Left forelimb (tissue), 1 donor: ENCODE measurements at places on chromosomes 5 and 9.

- no peak for DNase-seq
These were observed 37.9 kb upstream of the RAB3C start for GRCh38 chr5:58544926-58545325.

DNA sequence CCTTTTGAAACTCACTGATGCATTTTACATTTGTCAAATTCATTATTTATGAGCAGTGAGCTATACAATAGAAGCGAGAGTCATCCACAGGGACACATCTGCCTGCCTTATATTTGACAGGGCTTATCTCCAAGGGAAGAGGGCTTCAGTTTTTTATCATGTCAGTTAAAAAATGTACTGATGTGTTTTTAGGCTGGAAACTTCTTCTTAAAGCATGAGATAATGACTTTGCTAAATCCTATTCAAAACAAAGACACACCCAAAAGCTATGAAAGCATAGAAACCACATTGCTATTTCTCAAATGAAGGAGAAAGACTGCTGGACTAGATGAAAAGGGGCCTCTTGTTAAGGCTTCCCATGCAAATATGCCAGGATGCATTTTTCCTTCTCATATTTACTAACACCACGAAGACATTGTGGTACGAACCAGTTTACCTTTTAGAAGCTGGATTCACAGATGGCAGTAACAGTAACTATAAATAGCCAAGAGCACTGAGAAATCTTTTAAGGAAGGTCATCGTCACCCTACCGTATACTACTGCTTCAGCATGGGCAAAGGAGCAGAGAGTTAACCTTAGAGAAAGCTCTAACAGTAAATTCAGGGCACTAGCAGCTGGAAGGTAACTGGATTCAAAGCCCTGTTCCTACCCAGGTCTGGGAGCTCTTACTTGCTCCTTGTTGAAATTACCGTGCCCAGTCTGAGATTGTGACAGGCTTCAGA is 86.3 kb upstream of the IFNK start:
- DNase-seq = no peak

DNA sequence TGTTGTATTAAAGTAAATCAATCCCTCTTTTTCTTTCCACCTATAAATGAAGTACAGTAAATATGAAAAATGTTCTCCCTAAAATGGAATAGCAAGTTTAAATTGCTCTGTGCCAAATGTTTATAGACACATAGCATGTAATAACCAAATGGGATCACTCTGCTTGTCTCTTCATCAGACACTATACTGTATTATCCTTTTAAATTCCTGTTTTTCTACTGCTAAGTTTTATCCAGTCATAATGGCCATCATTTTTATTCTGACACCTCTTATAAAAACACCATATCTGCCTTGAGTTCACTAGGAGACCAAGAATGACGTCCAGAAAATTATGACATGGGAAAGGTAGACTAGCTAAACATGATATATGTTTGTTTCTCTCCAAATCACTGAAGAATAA is 252.8 kb downstream of the CAAP1 start:
- DNase-seq = no peak

GRCh38 chr5:129400395-129400983 is 59.6 kb upstream of the ADAMTS19 start:
- no peak for DNase-seq

- DNase-seq = no peak
These were observed 201.3 kb downstream of the ALDH1A1 start for GRCh38 chr9:72751541-72751940.

GRCh38 chr5:174827558-174827957 is 103.2 kb downstream of the MSX2 start:
- DNase-seq = no peak

DNA sequence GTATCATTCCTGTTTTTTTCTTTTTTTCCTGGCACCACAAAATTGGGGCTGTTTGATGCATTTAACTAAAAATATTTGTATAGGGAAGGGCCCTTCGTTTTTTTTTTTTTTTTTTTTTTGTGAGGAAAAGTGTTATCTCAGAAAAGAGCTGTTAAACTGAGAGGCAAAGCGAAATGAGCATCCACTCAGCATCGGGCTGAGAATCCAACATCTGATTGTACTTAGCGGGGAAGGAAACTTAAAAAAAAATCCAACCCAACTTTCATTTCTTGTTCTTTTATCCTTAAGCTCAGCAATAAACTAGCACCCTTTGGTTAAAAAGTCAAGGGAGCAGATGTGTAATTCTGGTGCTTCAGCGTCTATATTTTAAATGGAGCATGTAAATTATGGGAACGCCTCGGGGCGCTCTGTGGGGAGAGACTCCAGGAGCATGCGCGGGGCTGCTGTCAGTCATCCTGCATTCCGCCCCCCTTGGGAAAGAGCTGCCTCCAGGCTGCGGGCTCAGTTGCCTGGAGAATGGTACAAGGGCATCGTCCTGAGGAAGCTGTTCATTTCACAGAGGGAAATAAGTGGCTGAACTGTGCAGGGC is 33.3 kb downstream of the DMRT2 start:
- peak; percentile 74 for DNase-seq

DNA sequence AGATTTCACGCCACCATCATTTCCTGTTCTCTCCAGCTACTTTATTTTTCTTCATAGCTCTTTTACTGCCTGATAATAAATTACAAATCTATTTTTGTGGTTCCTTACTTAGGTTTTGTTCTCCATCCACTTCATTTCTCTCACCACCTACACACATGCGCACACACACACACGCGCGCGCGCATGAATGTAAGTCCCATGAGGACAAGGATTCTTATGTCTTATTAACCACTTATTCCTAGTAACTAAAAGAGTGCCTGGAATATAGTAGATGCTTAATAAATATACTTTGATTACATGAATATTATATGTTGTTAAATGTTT is 116.5 kb downstream of the TRPM6 start:
- DNase-seq = no peak

DNA sequence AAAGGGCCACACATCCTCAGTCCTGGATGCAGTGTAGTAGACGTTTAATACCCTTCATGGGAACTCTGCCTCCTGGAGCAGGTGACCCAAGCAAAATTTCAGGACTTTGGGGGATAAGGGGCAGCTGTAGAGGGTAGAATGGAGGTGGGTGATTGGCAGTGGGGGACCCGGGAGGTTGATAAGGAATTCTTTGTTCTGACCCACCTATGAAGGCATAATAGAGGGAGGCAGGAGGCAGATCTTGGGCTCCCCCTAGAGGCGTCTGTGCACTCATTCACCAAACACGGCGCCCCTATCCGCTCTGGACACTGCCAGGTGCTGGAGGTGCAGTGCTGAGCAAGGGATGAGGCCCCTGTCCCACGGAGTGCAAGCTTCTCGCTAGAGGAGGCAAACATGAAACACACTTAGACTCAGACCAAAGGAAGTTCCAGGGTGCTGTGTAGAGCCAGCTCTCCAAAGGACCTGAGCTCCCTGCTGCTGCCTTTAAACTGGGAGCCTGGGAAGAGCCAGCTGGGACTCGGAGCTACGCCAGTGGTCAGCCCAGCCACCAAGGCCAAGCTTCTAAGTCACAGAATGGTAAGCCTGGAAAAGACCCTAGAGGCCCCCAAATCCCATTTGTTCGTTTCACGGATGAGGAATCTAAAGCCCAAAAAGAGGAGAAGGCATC is 7.7 kb downstream of the IL17B start:
- no peak for DNase-seq

DNA sequence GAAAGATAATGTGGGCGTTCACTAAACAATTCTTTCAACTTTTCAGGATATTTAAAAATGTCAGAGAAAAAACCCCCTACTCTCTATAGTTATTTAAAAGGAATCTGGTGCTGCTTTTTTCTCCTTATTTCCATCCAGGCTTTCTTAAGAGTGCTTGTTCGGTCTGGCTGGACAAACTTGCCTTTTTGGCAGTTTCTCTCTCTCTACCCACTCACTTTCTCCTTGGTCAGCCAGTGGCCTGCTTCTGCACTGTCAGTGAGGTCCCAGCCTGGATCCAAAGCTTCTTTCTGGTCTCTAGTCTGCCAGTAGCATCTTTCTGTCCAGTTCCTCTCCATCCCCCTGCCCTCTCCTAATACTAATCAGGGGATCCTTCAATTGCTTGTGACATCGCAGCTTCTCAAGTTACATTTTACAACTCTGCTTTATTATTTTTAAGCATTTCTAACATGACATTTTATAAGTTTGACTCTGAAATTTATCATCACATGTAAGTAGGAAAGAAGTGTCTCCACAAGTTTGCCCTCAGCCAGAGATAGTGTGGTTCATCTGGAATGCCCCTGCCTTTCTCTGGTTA is 50.4 kb downstream of the PIK3R1 start:
- DNase-seq = no peak

DNA sequence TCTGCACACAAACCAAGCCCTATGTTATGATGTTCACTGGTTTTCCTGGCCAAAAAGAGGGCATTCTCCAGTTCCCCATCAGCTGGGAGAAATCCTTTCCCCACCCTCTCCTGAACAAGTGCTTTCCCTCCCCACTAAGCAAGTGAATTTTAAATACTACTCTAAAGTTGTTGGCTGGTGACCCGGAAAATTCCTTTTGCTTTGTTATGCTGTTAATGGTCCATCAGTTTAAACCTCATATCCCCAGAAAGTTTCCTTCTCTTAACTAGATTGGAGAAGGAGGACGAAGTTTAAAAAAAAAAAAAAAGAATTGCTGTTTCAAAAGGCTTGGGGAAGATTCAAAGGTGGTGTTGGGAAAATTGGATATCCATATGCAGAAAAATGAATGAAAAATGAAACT is 21.9 kb upstream of the SPRY4 start:
- no peak for DNase-seq

DNA sequence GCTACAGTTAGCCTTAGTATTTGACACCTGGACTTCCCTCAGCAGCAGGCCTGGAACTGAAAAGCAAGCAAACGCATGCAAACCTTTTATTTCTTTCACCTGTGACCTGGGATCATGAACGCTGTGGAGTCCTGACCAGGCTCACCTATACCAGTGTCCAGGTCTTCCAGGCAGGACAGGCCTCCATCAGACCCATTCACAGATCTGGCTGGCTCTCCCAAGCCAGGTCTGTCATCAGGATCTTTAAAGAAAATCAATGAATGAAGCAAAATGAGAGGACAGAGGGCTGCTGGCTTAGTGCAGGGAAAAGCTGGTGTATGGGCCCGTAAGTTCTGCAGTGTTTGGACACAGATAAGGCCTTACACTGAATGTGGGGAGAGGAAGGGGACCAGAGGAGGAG is 96.3 kb upstream of the CPEB4 start:
- DNase-seq = no peak

- DNase-seq = no peak
These were observed 100.7 kb downstream of the KLF4 start for GRCh38 chr9:107388890-107389289.

DNA sequence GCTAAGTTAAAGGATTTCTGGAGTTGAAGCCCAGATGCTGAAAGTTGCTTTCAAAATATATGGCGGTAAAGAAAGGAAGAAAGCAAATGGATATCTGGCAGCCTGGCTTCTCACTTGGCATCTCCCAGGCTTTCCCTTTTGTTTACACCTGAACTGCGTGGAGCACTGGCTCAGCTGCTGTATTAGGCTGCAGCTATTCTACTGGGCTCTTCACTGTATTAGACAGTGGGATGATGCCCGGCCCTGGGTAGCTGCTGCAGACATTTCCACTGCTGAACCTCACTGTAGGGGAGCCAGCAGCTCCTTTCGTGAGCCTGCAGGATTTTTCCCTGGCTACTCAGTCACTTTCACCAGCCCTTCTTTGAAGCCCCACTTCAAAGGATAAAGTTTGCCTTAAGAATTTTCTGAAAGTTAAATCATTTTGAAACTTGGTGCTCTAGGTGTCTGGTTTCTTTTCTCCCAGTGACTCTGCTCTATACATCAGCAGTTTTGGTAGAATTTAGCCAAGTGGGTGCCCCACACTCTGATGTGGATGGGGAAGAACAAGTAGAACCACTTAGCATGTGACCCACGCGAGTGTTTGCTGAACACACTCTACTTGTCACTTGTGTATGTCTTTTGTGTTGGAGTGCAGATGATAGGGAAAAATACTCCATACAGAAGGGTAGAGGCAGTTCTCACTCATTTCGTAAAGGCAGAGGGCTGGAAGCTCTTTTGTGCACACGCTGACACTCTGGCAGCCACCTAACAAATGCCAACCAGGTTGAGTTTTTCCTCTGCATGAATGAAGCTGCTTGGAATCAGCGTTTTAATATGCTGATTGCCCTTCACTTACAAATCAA is 49.9 kb downstream of the C9orf152 start:
- DNase-seq = no peak

DNA sequence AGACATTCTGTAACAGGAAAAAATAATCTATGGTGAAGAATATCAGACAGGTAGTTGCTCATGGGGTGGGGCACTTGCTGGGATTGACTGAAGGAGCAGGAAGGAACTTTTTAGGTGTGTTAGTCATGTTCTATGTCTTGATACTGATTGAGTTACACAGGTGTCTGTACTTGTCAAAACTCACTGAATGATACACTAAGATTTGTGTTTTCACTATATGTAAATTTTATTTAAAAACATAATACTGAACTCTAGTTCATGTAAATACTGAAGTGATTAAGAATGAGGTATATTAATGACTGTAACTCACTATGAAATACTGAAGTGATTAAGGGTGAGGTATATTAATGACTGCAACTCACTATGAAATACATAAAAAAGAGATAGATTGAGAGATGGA is 28.5 kb downstream of the IL6ST start:
- DNase-seq = no peak

GRCh38 chr9:129776938-129777768 is 24.3 kb upstream of the PTGES start:
- DNase-seq = peak; percentile 89

DNA sequence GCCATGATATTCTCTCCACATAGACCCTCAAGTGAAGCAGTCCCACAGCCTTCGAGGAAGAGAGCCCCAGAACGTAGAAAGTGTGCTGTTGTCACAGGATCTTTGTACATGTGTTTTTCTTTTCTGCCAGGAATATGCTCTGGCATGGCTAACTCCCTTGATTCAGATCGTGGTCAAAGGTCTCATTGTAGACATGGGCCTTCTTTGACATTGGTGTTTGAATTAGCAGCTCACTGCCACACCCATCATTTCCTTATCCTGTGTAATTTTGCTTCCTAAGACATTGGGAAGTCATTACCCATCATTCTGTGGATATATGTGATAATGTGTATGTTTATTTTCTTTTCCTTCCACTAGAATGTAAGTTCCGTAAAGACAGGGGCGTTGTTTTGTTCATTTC is 25.5 kb downstream of the MTRR start:
- DNase-seq = no peak

DNA sequence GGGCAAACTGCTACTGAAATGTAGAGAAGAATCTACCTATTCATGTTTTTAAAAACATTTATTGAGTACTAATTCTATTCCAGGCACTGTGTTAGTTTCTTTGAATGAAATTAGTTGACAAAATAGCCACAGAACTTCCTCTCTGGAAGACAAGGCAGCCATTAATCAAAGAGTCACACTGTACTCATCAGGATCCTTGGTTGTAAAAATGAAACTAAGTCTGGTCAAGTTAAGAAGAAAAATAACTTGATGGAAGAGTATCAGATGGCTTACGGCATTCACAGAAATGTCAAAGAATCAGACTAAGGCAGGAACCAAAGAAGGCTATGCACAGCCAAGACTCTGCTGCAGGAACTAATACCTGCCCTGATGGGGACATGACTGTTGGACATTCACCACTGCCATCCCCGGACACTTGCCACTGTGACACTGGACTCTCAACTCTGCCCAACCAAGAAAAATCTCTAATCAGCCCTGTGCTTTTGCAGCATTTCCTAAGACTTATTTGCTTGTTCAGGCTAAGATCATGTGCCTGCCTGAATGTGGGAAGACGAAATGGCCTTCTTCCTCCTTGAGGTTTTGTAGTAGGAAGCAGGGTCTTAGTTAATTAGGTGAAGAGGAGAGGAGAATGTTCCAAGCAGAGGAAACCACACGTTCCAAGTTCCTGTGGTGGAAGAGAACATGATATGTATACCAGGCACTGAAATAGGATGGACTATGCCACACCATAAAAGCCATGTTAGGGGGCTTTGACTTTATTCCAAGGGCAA is 23.3 kb upstream of the NDUFB6 start:
- DNase-seq = no peak

GRCh38 chr9:21682981-21683380 is 119.5 kb upstream of the MTAP start:
- DNase-seq = no peak
